Activated naive CD8-positive, alpha-beta T cell treated with anti-CD3 and anti-CD28 coated beads, Interleukin-2, amount 10 ng/mL, durations not matched to agents 7 days and 5 days (primary cell): ENCODE measurements at places on chromosomes 1 and 21. TPM values are rescaled to one million over a fixed set of nuclear protein-coding genes. Genes with fewer than 3 reads are reported as not detected.

POU3F1 gene
- 0.88 TPM for total RNA-seq

ADAMTS5 gene
- total RNA-seq, result not detected

SSX2IP gene
- total RNA-seq, result 14.4 TPM

AADACL4 gene
- not detected for total RNA-seq

BRDT gene
- total RNA-seq, result not detected

LCE3E gene
- not detected for total RNA-seq

SLC19A1 gene
- 34.3 TPM for total RNA-seq

CAMK1G gene
- total RNA-seq, result not detected

ANKRD35 gene
- total RNA-seq, result 0.69 TPM

SUMO3 gene
- 81.5 TPM for total RNA-seq

BGLAP gene
- 4.8 TPM for total RNA-seq

HSPA6 gene
- 1.4 TPM for total RNA-seq
